ENCODE measurements at places on chromosomes 7 and 10.

DNA sequence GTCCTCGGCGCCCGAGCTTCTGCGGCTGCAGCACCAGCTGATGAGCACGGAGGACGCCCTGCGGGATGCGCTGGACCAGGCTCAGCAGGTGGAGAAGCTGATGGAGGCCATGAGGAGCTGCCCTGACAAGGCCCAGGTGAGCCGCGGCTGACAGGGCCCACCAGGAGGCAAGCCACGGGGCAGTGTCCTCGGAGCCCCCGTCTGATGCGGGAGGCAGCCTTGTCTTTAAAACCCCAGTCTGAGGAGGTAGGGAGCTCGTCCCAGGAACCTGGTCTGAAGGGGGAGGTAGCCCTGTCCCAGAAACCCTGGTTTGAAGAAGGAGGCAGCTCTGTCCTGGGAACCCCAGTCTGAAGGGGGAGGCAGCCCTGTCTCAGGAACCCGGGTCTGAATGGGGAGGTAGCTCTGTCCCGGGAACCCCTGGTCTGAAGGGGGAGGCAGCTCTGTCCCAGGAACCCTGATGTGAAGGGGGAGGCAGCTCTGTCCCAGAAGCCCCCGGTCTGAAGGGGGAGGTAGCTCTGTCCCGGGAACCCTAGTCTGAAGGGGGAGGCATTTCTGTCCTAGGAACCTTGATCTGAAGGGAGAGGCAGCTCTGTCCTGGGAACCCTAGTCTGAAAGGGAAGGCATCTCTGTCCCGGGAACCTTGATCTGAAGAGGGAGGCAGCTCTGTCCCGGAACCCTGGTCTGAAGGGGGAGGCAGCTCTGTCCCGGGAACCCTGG is 53.1 kb upstream of the GTF2IRD1 start:
- DNase-seq: no peak

- no peak for DNase-seq
These were observed 303.3 kb downstream of the IPMK start for GRCh38 chr10:57964351-57964750.

DNA sequence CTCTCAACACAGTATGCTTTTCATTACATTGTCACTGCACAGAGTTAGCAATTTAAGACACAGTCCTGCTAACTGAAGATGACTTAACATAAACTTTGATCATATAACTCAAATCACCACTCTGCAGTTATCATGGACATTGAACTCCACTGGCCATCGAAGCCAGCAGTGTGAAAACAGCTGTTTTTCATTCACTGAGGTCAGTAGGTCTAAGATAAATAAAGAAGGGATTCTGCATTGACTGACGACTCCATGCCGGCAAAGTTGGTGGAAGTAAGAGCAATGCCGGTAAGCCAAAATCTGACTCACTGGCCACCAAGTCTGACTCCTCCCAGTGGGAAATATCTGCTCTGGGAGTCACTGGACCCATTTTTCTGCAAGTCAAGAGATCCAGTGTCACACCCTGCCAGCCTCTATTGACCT is 449.9 kb upstream of the ANKRD30A start:
- DNase-seq: no peak

DNA sequence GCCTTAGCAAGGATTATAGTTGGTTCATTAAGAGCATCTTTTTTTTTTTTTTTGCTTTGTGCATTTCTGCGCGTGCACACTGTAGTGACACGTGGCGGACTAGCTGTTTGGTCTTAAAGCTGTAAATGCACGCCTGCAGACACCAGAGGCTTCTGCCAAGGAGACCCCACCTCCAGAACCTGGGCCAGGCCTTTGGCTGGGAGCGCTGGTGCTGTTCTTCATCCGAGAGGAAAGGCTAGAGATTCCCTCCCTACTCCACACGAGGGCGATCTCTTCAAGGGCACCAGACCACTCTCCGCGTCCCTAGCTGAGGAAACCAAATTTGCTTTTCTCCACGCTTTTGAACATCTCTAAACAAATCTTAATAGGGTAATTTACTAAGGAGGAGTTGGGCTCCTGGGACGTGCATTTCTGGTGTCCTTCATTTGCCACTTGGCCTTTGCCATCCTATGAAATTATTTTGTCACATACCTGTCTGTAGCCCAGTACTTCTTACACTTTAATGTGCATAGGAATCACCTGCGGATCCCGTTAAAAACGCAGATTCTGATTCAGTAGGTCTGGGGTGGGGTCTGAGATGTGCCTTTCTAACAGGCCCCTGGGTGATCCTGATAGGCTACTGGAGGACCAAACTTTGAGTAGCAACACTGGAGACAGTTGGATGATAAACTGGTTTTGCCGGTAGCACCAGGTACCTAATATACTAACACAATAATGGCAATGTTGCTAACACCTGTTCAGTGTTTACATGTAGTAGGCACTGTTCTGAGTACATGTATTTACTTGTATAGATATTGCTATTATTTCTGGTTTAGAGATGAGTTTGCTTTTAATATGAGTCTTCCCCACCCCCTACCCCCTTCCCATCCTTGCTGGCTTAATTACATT is 1.3 kb upstream of the SLC26A5 start:
- no peak for DNase-seq

DNA sequence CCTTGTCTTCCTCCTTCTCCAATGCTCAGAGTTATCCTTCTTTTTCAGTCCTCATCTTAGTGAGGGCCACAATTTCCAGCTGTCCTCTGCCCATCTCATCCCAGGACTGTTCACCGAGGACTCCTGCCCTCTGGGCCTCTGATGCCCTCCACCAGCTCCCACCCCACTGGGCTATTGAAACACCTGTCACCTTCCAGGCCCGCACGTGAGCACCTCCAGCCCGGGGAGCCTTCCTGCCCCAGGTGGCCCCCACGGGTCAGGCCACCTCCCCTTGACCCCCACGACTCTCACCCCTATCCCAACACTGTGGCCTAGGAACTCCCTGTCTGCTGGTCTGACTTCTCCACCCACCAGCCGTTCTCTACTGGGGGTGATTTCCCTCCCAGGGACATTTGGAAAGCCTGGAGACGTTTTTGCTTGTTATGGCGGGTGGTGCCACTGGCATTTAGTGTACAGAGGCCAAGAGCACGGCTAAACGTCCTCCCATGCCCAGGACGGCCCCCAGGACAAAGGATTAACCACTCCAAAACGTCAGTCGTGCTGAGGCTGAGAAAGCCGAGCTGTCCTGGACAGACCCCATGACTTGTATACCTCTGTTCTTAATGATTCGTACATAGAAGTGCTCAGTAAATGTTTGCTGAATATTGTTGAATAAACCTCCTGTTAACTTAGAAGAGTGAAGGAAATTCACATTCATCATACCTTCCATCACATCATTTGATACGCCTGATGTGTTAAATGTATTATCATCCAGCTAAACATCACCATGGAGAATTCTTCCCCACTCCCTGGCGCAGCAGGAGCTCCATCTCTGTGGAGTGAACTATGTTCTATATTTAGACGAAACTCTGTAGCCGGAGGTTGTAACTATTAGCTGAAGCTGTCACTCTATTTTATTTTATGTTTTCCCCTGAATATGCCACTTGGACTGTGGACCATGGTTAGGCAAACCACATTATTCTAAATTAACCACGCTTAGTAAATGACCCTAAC is 270.1 kb upstream of the SHH start:
- DNase-seq: no peak

DNA sequence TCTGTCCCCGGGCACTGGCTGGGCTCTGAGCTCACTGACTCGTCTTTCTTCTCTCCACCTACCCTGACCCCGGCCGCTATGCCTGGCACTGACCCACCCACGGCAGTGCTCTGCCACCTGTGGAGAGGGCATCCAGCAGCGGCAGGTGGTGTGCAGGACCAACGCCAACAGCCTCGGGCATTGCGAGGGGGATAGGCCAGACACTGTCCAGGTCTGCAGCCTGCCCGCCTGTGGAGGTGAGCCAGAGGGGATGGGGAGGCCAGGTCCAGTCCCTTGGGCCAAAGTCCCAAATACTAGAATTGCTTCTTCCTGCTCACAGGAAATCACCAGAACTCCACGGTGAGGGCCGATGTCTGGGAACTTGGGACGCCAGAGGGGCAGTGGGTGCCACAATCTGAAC is 27.3 kb downstream of the TBATA start:
- DNase-seq: no peak

GRCh38 chr7:71454981-71455380 is 323.0 kb downstream of the GALNT17 start:
- DNase-seq: no peak

DNA sequence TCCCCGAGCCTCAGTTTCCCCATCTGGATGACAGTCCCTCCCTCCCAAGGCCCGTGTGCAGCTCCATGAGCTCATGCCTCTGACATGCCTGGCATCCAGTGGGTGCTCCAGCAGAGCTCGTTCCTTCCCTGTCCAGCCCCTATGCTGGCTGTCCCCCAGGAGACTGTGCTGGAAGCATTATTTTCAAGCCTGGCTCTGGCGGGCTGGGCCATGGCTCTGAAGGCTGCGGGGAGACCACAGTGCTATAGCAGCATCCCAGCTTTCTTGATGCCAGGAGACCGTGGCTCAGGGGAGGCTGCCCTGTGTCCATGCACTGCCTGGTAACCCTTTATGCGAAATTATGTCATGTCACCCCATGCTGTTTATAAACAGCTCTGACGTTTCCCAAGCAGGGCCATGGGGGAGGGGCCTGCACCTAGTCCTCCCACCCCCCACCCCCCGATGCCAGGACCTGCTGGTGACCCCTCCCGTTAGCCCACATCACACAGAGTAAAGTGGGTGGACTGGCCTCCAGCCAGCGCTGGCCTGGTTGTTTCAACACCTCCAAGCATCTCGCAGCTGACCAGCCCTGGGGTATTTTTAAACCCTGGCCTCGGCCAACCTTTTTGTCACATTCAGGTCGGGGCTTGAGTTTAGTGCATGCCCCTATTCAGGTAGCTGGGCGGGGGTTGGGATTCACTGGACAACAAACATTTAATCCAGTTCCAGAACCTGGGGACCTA is 105.9 kb upstream of the ZNF716 start:
- DNase-seq: no peak

DNA sequence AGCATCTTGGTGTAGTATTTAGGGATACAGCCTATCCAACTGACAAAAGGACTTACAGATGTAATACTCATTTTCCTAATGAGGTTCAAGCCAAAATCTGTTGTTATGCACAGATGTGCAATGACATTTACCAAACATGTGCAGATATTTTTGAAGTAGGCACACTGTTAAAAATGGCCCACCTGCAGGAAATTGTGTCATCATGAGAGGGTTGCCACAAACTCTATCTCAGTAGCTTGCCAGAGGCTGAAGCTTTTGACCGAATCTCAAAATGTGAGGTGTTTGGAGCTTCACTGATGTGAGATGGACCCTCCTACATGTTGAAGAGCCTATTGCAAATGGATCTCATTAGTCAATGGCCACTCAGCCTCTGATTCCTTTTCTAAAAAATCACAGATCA is 89.7 kb upstream of the CSTF2T start:
- no peak for DNase-seq

DNA sequence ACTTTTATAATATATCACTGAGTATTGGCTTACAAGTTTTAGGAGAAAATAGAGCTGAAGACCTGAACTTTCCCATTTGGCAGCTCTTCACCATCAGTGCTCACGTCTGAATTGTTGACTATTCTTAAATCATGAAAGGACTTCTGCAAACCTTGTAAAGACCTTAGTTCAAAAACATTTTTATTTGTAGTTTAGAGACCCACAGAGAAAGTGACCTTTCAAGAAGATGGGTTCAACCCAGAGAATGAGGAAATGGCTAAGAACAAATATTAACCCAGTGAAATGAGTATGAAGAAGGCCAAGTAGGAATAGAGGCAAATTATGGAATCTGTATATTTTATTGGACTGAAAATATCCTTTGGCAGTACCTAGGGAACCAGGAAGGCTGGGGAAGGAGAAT is 1151.1 kb downstream of the GATA3 start:
- DNase-seq: no peak

GRCh38 chr10:52312942-52313255 is 1.2 kb upstream of the DKK1 start:
- no peak for DNase-seq

DNA sequence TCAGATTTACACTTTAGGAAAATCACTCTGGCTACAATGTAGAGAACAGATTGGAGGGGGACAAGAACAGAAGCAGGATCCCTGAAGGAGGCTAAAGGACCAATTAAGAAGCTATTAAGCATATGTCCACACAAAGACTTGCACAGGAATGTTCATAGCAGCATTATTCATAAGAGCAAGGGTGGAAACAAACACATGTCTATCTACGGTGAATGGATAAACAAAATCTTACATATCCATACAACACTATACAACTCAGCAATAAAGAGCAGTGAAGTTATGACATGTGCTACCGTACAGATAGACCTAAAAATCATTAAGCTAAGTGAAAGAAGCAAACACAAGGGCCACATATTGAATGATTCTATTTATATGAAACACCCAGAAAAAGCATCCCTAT is 10.4 kb downstream of the CHCHD3 start:
- no peak for DNase-seq

DNA sequence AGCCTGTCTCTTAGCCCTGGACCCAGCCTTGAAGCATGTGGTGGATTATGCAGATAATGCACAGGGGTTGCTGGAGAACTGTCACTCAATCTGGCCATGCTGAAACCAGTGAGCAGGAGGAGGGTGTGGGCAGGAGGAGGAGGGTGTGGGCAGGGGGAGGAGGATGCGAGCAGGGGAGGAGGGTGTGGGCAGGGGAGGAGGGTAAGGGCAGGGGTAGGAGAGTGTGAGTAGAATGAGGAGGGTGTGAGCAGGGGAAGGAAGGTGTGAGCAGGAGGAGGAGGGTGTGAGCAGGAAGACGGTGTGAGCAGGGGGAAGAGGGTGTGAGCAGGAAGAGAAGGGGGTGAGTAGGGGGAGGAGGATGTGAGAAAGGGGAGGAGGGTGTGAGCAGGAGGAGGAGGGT is 18.8 kb downstream of the CAMK2B start:
- DNase-seq: no peak

DNA sequence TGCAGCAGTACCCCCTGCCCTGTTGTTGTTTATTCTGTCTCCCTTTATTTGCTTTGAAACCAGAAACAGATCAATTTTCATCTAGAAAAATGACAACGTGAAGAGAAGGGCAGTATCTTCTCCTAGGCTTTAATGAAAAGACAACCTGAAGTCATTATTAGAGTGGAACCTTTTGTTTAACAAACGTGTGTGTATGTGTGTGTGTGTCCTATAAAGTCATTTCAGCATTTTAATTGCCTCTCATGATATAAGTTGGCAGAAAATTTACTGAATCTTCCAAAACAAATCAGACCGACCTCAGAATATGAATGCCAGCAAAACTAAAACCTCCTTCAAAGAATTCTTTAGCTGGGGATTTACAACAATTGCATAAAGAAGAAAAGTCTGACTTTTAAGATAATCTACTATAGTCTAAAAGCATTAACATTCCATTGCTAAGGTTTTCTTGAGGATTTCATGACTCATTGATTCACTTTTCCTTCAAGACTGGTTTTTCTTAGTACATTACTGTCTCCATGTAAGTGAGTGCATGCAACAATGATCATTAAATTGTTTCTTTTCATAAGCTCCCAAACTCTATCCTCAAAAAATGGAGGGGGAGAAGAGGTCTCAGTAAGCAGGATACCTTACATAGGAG is 3.2 kb downstream of the GLI3 start:
- no peak for DNase-seq

DNA sequence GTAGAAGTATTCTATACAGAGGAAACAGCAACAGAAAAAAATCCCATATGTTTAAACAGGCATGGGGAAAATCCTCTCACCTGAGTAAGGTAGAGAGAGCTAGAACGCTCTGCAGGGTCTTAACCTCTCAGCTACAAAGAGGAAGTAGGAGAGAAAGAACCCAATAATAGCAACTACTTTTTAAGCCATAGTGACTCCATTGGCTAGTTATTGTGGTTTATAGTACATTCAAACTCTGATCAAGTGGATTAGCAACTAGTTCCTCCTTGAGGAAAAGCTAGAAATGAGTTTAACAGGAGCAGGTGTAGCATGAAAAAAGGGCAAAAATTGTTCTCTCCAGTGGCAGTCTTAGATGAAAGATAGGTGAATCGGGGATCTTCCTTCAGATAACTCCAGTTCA is 89.7 kb downstream of the HGF start:
- DNase-seq: no peak

All from stimulated activated CD4-positive, alpha-beta T cell treated with anti-CD3 and anti-CD28 coated beads, Interleukin-15, amount 100 ng/mL, for 1 hour (primary cell).